ENCODE measurements at places on chromosomes 7 and 10.

DNA sequence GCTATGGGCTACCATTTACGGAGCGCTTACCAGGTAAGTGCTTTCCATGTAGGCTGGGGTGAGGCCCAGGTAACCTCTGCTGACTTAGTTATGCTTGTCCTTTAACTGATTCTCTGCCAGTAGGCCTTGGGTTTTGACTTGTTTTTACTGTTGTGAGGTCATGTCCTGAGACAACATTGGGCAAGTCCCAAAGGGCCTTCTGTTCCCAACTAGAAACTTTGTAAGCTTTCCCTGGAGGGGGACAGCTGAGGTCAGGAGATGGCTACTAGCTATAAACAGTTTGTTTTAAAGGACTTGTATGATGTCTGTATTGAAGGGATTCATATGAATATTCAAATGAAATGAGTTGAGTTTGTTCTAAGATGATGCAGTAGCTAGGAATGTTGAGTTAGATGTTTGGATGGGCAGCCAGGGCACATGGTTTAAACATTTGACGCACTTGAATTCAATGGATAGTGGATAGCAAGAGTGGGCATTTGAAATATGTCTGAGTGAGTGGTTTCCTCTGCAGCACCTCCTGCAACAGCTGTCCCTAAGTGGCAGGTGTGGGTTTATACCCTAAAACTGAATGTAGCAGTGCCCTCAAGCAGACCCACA lies 10.0 kb upstream of the SGPL1 start:
- no peak for DNase-seq

DNA sequence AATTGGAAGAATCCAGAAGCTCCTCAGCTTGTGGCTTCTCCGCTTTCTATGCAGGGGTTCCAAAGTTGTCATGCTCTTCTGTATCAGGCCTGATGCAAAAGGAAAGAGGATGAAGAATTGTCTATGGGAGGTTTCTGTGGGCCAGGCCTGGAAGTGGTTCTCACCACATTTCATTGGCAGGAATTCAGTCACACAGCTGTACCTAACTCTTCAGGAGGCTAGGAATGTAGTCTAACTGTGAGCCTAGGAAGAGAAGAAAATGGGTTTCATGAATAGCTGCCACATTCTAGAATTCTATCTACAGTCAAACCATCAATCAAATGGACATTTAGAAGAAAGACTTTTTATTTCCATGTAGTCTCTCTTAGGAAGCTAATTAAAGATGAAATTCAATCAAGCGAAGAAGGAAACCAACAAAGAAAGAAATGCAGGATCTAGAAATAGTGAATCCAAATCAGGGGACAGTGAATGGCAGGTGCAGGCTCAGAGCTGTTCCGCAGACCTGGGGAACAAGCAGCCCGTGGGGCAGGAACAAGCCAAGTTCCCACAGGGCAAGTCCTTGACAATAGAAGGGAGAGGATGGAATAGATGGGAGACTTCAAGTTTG lies 25.4 kb upstream of the USP6NL start:
- no peak for DNase-seq

DNA sequence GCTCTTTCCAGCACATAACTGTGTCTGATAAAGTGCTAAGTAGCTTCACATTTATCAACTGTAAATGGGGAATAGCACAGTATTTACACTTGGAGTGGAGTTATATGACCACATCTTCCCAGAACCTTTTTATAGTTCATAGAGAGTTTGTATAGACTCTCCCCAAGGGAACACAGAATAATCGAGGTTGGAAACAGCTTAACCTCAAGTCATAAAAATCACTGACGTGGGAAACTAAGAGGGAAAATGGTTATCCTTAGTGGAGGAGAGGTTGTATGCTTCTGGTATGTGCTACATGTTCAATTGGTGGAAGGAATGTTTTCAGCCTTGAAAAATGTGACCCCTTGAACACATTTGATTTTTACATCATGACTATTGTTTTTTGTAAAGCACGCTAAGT lies 167.9 kb upstream of the KIAA1217 start:
- DNase-seq: no peak

GRCh38 chr7:135210888-135211178 lies 493 bp downstream of the WDR91 start:
- no peak for DNase-seq

DNA sequence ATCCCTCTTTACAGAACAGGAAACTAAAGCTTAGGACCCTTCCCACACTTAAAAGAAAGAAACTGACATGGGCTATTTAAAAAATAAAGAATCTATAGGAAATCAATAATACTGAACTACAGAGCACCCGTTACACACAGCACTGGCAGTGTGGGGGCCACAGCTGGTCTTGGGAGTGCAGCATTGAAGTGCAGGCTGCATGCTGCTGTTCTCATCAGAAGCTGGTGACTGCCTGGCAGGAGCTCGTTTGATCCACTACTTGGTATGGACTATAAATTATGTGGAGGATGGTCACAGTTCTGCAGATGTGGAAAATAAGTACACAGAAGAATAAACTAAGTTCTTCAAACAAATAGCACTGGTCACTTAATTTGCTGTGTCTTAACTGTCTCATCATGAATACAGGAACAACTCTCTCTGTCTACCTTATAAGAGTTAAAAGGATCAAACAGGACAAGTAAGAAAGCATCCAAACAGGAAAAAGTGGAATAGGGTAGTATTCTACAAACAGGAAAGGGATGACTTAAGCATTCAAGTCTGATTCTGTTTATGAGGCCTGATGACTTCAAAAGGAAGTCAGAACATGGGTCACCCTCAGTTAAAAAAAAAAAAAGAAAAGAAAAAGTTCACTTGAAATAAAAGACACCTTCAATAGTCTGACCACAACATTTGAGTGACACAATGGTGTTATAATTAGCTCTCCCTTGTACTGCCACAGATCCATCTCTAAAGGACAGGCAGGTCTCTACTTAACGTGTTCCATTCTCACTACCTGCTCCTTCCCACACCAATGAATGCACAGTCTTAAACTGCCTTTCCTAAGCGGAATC lies 21.0 kb downstream of the DOCK4 start:
- no peak for DNase-seq

DNA sequence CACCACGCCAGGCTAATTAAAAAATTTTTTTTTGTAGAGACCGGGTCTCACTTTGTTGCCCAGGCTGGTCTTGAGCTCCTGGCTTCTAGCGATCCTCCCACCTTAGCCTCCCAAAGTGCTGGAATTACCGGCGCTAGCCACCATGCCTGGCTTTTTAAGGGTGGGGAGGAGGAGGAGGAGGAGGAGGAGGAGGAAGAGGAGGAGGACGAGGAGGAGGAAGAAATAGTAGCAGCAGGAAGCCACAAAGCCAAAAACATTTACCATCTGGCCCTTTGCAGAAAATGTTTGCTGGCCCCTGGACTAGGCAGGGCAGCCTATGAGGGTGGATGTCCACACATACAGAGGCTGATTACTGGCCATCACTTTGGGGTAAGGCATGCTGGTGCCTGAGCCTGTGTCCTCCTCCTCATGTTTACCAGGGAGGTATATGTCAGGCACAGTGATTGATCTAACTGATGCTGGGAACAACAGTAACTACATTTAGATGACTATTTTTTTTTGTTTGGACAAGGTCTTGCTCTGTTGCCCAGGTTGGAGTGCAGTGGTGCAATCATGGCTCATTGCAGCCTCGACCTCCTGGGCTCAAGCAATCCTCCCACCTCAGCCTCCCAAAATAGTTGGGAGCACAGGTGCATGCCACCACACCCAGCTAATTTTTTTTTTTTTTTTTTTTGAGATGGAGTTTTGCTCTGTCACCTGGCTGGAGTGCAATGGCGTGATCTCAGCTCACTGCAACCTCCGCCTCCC lies 122.1 kb downstream of the HIP1 start:
- DNase-seq: no peak

- no peak for DNase-seq
Measured at GRCh38 chr7:44194069-44194468, 4.8 kb upstream of the GCK start.

DNA sequence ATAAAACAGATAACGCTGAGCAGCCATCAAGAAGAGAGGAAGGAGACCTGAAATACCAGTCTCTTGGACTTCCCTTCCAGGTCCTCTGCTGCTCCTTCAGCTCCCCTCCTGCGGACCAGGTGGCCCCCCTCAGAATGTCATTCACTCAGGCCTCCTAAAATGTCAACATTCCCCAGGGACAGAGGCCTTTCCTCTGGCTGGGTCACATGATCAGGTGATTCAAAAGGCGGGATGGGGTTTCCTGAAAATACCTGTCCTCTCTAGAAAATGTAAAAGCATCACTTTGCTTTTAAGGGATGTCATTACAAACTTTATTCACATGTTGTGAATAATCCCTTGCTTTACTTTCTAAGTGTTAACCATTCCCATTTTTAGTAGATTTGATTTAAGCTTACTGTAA lies 311.1 kb downstream of the INHBA start:
- no peak for DNase-seq

- no peak for DNase-seq
Measured at GRCh38 chr7:25361863-25362262, 133.6 kb upstream of the NPVF start.

DNA sequence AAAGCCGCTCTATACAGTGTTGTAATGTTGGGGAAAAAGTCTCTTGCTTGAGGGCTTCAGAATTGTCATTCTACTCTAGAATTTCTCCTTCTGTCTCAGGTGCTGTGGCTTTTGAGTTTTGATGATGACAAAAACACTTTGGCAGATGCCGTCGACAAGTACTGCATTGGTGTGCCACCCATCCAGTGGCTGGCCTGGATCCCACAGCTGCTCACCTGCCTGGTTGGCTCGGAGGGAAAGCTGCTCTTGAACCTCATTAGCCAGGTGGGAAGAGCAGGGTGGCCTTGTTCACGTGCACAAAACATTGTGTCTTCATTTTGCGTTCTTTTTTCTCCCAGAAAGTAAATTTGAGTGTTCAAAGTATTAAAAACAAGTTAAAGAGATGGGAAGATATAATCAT lies 112.0 kb downstream of the TRRAP start:
- no peak for DNase-seq

DNA sequence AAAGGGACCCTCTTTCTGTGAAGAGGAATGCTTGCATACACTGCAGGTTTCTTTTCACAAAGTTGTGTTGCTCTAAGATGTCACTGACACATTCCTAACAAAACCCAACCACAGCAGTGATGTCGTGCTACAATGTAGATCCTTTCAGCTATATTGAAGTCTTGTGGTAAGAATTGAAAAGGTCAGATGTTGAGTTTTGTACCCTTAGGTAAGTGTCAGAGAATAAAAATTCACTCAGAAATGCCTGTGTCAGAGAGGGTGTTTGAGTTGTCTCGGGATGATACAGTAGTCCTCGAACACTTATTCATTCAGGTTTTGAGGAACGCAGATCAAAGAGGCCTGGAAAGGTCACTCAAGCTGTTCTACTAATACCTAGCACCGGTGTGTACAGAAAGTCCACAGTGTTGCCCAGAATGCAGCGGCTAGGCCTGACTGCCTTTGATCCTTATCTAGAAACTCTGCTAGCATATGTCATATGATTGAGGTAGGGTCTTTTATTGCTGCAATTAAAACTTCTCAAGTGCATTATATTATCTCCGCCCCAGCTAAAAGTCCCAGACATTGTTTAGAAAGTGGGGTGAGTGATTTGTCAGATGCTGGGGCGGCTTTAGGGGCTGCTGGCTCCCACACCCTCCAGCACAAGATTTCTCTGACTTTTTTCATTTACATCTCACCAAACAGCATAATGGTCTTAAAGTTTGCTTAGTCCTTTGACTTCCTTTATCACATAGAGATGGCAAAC lies 26.0 kb downstream of the RNF32 start:
- DNase-seq: no peak

GRCh38 chr10:21292763-21293517 lies 232.5 kb downstream of the SKIDA1 start:
- DNase-seq: no peak

GRCh38 chr7:40899151-40899550 lies 764.3 kb downstream of the SUGCT start:
- DNase-seq: no peak

- no peak for DNase-seq
Measured at GRCh38 chr7:19209166-19209696, 64.0 kb upstream of the FERD3L start.

Measured in NCI-H1417 treated with DMSO at 0.1 percent for 48 hours (cell line).